ENCODE measurements at places on chromosomes 7 and 10.

DNA sequence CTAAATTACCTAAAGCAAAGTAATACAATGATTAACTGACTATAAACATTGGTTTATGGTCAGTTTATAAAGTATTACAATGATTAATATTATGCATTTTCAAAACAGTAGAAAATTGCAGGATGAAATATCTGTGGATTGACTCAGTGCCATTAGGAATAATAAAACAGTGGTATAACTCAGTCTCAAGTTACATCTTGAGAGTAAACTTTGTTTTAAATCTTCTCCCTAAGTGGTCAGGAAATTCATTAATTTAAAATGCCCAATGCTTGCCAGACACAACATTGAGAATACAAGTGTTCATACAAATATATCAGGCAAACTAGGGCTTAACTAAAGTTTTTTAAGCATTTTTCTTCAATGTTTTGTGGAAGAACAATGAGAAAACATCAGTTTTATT, 257.8 kb downstream of the ETV1 start:
- no peak for DNase-seq

- peak; percentile 75 for DNase-seq
Measured at GRCh38 chr7:111741811-111742240, 179.5 kb upstream of the IMMP2L start.

- DNase-seq: no peak
Measured at GRCh38 chr7:50185208-50185607, 92.2 kb upstream of the ZPBP start.

- no peak for DNase-seq
Measured at GRCh38 chr10:58955615-58956014, 220.8 kb upstream of the PHYHIPL start.

- DNase-seq: no peak
Measured at GRCh38 chr10:43570971-43571370, 3.4 kb downstream of the ZNF239 start.

GRCh38 chr10:99235658-99236626, at the start of gene HPSE2:
Gene HPSE2, minus strand, starts transcription at chr10:99235852.
- no peak for DNase-seq

GRCh38 chr10:9399275-9399983, 1344.9 kb downstream of the GATA3 start:
- DNase-seq: no peak

DNA sequence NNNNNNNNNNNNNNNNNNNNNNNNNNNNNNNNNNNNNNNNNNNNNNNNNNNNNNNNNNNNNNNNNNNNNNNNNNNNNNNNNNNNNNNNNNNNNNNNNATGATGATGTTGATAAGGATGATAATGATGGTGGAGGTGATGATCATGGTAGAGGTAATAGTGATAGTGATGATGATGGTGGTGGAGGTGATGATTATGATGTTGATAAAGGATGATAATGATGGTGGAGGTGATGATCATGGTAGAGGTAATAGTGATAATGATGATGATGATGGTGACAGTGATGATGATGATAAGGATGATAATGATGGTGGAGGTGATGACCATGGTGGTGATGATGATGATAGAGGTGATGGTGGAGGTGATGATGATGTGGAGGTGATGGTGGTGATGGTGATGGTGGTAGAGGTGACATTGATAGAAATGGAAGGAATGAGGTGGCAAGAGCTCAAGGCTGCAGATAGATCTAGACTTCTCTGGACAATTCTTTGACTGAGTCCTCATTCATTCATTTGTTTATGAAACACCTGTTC, 47.8 kb downstream of the FAM20C start:
- DNase-seq: no peak

DNA sequence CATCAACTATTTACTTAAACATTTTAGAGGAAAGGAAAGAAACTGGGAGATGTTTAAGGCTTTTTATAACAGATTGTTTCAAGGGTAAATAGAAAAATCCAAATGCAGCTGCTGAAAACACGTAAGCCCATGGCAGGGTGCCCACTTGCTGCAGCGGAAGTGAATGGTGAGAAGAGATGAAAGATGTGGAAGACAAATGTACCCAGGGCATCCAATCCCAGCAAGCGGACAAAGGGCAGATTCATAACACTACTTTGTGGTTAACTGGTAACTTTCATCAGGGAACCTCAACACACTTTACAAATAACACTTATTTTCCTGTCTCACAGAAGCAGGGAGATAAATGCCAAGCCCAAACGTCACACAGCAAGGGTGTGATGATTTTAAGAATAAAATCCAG, 358.4 kb downstream of the KCNMA1 start:
- peak; percentile 17 for DNase-seq

GRCh38 chr7:2173189-2173827, 59.4 kb downstream of the MAD1L1 start:
- DNase-seq: no peak

- no peak for DNase-seq
Measured at GRCh38 chr10:24962995-24963394, 10.6 kb upstream of the PRTFDC1 start.

DNA sequence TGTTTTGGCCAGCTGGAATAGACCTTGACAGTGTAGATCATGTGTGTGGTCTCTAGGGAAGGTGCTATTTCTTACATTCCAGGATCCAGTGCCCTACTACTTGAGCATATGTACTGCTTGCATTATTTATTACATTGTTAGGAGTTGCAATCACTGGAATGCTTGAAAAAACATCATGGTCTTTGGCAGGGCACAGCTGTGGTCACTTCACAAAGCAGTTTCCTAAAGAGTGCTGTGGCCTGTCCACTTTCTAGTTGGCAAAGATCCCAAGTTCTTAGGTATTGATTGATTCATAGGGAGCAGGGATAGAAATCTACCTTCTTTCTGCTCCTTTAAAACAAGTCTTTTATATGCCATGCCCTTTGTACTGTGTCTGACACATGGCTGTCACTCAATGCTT, 4.6 kb downstream of the C7orf25 start:
- no peak for DNase-seq

DNA sequence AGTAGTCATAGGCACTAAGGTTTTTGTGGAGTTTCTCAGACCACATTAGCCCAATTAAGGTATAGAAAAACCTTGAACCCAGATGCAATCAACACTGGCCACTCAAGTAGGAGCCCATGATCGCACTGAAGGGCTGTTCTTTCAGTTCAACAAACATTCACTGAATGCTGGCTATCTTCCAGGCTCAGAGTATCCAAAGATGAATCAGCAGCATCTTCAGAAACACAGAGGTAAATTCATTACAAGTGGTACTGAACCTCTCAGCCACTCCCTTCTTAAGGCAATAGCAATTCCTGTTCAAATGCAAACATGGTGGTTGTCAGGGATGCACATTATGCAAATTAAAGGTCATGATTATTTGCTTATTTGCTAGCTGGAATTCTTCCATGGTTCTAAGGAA, 17.1 kb downstream of the KCNK18 start:
- DNase-seq: no peak

- no peak for DNase-seq
Measured at GRCh38 chr7:74657692-74658177, at the start of gene GTF2I. Gene GTF2I, plus strand, starts transcription at chr7:74657718. Its CDS starts 31,411 bp downstream, at chr7:74689129.

DNA sequence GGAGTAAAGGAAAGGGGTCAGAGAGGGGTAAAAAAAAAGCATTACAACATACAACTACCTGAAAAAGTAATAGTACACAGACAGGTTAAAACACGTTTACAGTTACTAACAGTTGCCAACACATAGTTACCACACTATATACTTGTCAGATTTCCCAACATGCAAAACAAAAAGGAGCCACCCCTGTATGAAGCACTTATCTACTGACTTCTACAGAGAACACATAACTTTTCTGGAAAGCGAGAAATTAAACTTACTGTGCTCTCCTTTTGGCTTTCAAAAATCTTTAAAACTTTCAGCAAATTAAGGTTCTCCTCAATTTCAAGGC, 2.1 kb downstream of the ABI1 start:
- no peak for DNase-seq

DNA sequence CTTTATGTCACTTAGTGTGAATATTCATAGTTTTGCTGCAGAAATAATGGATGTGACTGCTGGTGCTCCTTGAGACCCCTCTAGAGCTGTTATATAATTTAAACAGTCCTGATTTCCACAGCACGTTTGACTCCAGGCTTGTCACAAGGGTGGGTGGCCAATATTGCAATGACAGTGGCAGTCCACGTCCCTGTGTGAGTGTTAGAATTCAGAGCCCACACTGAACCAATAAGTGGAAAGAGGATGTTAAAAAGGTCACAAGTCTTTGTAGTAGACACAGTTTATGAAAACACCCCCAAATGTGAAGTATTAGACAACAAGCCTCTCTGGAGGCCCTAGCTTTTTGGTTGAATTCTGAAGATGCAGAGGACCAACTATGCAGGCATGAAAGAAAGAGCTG, 2.0 kb downstream of the PPP1R17 start:
- no peak for DNase-seq

GRCh38 chr10:129174232-129175014, 292.6 kb upstream of the MGMT start:
- no peak for DNase-seq

GRCh38 chr7:107381453-107381852, 88.4 kb upstream of the GPR22 start:
- DNase-seq: no peak

DNA sequence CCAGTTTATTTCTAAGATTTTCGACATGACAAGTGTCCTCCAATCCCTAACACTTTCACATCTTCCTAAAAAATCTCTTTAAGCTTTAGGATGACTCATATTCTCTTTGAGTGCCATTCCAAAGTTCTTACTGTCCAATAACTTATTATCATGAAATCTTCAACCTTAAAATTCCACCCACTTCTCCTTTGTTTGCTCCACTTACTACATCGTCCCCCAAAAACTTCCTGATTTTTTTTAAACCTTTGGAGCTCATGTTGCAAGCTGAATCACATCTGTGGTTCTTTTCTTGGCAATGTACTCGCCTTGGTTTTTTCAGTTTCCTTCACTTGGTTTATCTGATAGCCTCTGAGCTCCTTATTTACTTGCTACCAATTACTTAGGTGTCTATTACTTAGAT, 39.2 kb upstream of the JCAD start:
- DNase-seq: no peak

DNA sequence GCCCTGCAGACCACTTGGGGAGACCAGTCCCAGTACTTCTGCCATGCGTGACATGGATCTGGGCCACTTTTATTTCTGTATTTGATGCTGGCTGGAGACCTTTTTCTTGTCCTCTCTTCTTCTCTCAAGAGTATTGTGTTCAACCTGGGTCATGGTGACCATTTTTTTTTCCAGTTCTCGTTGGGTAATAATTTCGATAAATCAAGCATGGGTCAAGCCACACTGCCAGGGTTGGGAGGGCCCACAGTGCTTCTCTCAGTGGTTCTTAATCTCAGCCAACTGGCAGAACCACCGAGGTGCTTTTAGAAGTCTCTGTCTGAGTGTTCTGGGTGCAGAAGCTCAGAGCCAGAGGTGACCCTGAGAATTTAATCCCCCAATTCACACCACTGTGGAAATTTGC, 269.9 kb downstream of the SEC23IP start:
- DNase-seq: no peak

- no peak for DNase-seq
Measured at GRCh38 chr10:49177391-49178355, 10.5 kb downstream of the TMEM273 start.

DNA sequence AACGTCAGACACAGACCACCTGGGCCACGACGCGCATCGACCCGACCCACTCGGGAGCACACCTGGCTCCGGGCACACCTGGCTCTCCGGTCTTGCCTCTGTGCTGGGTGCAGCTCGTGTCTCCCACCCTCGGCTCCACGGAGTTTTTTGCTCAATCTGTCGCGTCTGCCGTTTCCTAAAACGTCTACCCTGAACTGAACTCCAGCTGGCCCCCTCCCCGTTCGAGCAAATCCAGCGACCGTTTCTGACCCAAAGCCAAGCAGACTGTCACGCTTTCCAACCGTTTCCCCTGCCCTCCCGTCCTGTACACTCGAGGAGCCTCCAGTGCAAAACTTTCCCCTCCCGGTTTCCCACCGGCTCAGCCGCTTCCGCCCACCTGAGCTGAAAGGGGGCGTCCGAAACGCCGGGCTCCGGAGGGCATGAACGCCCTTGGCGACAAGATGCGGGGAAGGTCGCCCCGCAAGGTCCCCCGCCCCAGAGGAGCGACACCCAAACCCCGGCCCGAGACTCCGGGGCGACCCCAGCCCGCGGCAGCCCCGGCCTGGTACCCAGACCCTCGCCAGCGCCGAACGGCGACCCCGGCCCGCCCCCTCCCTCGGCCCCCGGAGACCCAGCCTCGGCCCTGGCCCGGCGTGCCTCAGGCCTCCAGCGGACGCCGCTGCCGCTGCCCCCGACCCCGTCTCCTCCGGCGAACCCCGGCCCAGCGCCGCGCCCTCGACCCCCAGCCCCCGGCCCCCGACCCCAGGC, 557 bp downstream of the CYTH3 start:
- no peak for DNase-seq

GRCh38 chr7:135775230-135775629, 26.6 kb upstream of the FAM180A start:
- DNase-seq: no peak

GRCh38 chr10:12448340-12448728, 99.0 kb downstream of the CAMK1D start:
- no peak for DNase-seq

DNA sequence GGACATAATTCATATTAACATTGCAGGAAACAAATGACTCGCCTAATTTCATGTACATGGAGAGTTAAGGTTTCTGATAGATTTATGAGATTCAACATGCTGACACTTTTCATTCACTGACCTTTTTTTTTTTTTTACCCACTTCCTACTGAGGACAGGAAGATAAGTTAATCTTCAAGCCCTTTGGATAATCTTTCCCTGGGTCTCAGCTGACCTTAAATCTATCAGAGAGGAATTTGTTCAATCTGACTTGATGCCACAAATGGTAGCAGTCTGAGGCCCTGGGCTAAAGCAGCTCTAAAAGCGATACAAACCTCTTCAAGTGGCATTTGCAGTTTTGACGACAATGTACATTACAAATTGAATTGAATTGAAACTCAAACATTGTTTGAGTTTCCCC, 493.3 kb upstream of the SORCS1 start:
- DNase-seq: no peak

DNA sequence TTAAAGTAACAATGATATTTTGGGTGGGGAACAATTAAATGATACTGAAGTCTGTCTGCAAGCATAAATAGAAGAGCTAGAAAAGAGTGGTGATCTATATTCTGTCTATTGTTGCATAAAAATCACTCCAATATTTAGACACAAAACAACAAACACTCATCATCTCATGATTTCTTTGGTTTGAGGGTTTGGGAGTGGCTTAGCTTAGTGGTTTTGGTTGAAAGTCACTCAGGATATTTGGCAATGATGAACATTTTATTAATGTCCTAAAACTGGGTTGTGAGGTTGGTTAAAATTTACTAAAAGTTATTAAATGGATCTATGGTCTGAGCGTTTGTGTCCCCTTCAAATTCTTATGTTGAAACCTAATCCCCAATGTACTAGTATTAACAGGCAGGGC, 54.7 kb upstream of the EGFR start:
- DNase-seq: no peak

DNA sequence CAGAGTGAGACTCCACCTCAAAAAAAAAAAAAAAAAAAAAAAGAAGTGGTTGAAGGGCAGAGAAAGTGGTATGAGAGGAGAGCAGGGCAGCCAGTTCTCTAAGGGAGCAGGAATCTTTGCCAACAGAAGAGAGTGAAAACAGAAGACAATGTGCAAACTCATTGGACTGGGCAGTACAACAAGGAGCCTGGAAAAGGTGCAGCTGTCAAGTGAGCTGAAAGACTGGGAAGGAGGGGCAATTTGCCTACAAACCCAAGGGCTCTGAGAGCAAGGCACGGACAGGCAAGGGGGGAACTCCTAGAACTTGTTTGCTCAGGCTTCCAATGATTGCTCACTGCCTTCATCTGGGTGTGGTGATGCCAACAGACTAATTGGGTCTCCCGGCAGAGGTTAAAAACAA, 9.5 kb downstream of the ACTR1A start:
- no peak for DNase-seq

GRCh38 chr7:4706384-4707216, 24.5 kb downstream of the FOXK1 start:
- no peak for DNase-seq
